ENCODE measurements at places on chromosomes 12 and 14.

- DNase-seq: no peak
Measured at GRCh38 chr14:69260861-69261564, 1.1 kb downstream of the GALNT16 start.

DNA sequence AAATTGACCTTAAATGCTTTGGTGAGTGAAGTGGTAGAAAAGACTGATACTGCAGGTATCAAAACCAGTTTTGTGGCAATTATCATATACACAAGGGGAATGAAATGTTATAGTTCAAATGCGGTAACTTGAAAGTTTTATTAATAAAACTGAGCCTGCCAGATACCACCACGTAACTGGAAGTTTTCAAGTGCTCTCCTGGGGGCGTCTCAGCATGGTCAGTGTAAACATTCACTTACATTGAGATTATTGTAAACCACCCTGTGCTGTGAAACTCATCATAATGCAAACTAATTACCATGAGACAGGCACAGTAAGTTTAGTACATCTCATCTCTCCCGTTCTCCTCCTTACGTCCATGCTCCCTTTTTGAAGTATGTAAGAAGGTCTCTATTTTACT lies 280.7 kb upstream of the FAR2 start:
- no peak for DNase-seq

- no peak for DNase-seq
Measured at GRCh38 chr14:58100735-58101368, 51.2 kb downstream of the ARMH4 start.

DNA sequence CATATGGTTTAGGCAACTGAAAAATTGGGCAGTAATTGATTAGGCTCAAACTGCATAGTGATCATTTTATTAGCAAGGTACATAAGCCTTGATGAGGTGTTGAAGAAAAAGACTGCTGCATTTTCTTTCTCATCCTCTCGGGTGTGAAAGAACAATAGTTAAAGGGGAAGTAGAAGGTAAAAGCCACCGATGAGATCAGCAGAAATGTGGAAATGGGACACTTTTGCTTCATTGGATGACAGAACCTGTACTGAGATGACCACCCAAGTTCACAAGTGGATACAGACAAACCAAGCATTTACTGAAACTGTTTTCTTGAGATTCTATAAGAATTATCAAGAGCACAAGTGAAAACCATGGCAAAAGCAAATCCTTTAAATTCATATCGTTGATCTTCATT lies 184.0 kb downstream of the TMX1 start:
- DNase-seq: no peak

DNA sequence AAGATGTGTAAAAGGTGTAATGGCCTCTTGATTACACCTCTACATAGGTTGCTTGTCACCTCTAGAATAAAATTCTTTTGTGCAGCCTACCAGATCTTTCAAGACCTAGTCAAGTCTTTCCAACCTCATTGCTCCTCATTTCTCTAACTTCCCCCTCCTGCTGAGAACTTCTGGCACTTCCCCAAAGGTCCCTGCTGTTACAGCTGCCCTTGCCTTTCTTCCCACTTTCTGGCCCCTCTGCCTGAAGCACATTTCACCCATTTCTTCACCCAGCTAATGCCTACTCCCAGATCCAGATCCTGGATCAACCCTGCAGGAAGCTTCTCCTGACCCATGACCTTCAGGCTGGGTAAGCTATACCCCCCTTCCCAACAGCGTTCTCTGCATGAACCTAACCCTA lies 1.5 kb downstream of the TSHR start:
- no peak for DNase-seq

DNA sequence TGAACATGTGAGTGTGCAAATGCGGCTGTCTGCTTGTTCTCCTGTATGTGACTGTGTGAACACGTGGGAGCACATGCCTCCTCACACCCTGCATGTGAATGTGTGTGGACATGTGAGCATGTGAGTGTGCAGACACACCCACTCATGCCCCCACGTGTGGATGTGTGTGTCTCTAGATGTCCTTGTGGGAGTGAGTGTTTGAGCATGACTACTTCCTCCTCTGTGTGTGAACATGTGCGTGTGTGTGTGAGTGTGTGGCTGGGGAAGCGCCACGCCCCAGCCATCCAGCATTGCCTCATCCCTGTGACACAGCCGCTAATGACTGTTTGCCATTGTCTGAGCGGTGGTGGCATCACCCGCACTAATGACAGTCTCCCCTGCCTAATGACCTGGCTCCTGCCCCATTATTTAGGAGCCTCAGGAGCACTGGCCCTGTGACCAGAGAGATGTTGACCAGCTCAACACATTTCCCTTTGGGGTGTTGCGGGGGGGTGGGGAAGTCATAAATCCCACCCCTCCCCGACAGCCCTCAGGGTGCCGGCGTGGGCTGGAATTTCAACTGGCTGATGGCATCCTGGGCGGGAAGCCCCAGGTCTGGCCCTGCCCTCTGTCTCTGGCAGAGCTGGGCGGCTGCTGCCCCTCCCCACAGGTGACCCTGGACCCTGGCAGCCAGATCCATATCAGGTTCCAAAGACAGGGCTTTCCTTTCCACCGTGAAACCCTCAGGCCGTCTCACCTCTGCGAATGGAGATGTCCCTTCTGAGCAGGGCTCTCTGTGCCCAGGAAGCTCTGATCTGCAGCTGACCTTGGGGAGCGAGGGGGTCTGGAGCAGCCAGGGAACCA lies 11.5 kb upstream of the KRT80 start:
- no peak for DNase-seq

DNA sequence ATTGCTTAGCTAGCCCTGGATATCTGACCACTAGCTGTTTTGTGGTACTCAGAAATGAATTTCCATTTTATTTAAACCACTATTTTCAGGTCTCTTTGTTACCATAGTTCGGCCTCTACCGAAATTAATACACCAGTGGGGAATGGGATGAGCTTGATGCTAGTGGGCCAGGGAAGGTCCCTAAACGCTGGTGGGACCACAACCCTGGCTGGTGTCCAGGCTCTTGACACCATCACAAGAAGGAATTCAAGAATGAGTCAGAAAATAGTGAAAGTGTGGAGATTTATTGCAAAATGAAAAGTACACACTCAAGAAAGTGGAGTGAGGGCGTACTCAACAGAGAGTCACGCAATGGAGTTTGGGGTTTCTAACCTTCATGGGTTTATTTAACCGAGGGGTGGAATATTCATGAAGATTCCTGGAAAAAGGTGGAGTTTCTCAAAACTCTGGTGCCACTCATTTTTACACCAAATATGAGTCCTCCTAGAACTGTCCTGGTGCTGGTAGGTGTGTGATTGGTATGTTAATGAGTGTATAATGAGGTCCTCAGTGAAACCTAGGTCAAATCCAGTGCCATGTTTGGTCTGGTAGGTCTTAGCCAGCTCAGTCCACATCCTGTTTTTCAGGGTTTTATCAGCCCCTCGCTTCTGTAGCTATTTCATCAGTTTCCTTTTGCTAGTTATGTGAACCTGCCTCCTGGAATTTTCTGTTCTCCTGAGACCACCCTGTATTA lies 38.9 kb upstream of the LRP6 start:
- no peak for DNase-seq

DNA sequence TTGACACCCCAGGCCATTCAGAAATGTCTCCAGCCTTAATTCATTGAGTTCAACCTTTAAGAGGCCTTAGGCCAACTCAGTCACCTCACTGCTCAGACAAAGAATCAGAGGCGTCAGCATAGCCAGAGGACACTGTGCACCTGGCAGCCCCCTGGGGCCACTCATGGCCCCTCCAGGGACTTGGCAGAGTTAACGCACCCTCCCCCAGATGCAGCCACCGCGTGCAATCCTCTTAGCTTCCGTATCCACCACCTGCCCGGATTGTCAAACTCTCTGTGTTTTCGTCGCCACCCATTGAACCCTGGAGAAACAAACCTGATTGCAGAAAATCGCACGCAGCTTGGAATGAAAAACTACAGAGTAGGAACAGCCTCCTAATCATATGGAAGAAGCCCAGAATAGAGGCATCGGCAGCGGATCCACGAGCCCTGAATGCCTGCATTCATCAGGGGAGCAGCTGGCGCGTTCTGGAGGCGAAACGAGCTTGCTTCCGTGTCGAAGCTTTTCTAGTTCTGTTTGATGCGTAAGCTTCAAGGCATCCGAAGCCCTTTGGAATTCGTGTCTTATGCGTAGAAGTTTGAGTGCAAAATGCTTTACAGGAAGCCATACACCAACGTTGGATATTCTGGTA lies 22.4 kb downstream of the BRI3BP start:
- no peak for DNase-seq

DNA sequence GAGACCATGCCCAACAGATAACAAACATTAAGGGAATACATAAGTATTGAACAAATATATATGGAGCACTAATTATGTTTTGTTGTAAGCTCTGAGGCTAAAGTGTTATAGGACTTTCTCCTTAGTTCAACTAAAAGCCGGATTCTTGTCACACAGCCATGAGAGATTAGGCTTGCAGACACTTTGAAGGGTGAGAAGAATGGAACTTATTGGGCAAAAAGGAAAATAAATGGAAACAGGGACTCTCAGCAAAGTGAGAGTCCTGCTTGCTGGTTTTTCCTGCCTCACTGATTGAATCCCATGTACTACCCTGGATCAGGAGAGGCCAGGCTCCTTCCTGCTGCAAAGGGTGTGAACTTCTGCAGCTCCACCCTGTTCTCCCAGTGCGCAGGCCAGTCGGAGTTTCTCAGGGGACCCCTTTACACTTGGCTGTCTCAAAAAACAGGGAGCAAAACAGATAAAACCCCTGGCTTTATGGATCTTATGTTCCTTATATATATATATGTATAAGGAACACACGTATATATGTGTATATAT lies 77.1 kb upstream of the FUT8 start:
- DNase-seq: no peak

DNA sequence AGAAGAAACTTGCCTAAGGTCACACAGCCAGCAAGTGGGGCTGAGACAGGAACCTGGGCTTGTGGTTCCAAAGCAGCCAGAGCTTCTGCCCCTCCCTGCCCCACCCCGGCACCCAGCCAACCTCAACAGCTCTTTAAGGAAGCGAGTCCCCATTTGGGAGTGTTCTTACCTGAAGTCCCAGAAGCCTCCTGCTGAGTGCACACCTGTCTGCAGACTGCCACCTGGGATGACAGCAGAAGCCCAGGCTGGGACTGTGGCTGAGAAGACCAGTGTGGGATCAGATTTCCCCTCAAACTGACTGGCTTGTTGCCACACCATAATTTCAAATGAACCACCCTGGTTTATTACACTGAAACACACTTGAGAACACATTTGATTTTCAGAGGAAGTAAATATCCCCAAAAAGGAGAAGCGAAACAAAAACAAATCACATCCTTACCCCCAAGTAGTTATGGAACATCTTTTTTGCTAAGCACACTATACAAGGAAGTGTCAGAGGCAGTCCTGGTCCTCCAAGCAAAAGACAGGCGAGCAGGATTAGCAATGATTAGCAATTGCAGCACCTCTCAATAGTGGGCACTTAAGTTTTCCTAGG lies 6.3 kb upstream of the RIN3 start:
- DNase-seq: no peak

GRCh38 chr14:26887847-26888246 lies 290.0 kb upstream of the NOVA1 start:
- DNase-seq: no peak

DNA sequence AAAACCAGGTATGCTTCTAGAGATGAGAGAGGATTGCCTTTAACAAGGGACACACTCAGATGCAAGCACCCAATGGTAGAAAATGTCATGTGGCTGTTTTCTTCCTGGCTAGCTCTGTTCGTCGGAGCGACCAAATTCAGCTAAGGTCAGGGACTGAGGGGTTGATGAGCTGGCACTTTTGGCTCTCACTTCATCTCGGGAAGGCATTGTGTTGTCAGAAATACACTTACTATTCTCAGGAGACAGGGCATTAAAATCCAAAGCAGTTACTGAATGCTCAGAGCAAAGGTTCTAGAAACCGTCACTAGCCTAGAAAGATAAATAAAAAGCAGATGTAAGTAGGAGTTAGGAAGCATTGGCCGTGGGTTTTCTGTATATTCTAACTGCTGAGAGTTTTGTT lies 275.7 kb upstream of the SSTR1 start:
- no peak for DNase-seq

- no peak for DNase-seq
Measured at GRCh38 chr12:5614256-5614655, 182.3 kb downstream of the NTF3 start.

GRCh38 chr14:53539489-53540126 lies 386.5 kb upstream of the DDHD1 start:
- DNase-seq: no peak

- DNase-seq: no peak
Measured at GRCh38 chr12:98725476-98726247, 80.6 kb downstream of the APAF1 start.

GRCh38 chr14:77245820-77246219 lies 25.2 kb downstream of the NGB start:
- no peak for DNase-seq

DNA sequence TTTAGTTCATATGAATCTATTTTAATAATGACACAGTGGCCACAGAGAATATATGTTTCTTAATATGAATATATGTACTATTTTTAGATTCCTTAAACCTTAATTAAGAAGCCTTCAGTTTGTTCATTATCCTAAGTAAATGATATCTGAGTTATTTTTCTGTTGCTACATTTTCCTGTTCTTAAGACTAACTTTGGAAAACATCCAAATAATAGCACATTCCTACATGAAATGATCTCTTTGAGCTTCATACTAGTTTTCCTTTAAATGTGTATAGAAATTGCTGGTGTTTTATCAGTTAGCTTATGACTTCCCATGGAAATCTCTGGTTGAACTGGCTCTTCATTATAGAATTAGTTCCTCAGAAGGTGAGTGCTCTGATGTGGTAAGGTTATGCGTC lies 72.1 kb downstream of the POLR3B start:
- DNase-seq: no peak

GRCh38 chr12:101019667-101020066 lies 190.4 kb downstream of the SLC5A8 start:
- DNase-seq: no peak

DNA sequence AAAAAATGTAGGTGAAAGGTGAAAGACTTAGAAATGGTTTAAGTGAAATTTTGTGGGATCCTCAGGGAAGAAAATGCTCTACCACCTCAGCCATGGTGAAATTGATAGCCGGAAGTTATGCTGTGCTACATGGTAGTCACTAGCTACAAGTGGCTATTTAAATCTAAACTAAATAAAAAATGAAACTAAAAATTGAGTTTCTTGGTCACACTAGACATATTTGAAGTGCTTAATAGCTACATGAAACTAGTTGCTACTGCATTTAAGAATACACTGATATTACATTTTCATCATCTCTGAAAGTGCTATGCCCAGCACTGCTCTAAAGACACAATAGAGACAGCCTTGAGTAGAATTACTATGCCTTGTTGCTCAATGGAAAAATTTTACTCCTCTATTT lies 10.3 kb upstream of the SLCO1B3 start:
- DNase-seq: no peak

DNA sequence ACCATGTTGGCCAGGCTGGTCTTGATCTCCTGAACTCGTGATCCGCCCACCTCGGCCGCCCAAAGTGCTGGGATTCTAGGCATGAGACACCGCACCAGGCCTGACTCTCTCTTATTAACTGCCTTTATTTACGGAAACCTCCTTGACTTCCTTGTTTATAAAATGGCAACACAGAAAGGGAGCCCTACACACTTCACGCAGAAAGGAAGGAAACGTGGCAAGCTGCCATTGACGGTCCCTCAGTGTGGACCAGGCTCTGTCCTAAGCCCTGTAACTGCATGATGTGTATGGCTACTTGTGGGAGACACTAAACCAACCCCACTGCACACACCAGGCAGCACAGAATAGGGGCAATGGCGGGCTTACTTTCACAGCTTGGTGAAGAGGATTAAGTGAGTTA lies 11.7 kb downstream of the CINP start:
- no peak for DNase-seq
